SK-N-SH (cell line): ENCODE measurements at places on chromosomes 16 and 17.

GRCh38 chr17:412211-413015, 59.8 kb upstream of the RPH3AL start:
- DNase-seq = peak; percentile 73

- DNase-seq = peak; percentile 74
Observed at GRCh38 chr17:57518587-57519581, 226.2 kb downstream of the CCDC182 start.

GRCh38 chr17:75589919-75590303, 2.3 kb downstream of the MYO15B start:
- DNase-seq = no peak

- peak; percentile 77 for DNase-seq
Observed at GRCh38 chr16:4217204-4218131, 24.4 kb downstream of the SRL start.

- peak; percentile 88 for DNase-seq
Observed at GRCh38 chr17:38663125-38663751, 11.5 kb downstream of the EPOP start.

GRCh38 chr17:64491034-64491860, 5.6 kb downstream of the POLG2 start:
- no peak for DNase-seq

DNA sequence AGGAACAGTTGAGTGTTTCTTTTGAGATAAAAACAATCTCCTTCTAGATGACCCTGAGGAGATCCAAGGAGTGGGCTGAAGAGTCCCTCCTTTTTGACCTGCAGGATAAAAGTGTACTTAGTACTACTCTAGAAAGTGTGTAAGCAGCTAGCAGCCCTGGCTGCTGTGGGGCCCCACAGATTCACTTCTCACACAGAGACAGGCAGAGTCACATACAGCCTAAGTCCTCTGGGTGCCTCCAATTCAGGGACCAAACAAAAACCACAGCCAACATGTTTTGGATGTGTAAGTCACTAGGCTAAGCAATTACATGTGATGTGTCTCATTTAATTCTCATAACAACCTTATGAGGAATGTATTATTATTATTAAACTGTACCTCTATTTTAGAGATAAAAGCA, 97.1 kb downstream of the TMEM100 start:
- no peak for DNase-seq
